ENCODE measurements at places on chromosomes 2 and 18.

DNA sequence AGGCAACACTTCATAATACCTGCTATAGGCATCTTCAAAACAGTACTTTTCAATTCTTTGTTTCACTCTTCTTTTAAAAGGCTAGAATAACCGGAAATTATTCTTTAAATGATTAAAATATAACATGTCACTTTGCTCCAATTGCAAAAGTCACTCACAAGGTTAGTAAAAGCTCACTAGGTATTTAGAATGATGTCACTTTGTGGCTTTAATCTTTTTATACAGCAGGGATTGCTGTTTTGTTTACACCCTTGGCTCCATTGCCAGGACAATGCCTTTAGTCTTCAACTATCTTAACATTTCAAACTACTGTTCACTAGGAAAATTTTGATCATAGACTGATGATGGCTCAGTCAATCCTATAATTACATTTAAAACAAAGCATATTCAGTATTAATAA, 157.1 kb downstream of the BAZ2B start:
- DNase-seq = no peak

DNA sequence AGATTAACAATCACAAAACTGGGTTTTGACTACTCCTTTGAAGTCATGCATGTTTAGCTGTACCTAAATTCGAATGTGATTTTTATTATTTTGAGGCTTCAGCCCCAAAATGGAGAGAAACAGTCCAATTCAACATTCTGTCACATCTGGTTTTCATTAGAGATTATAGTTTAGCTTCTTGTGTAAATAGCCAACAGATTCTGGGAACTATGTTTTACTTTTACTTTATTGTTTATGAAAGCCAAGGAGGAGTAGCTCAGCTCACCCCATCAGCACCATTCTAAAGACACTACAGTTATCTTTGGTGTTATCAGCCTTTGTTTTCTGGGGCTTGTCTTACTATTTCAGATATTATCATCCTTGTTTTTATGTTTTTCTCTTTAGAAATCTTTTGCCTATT, 465.0 kb upstream of the CWC22 start:
- no peak for DNase-seq

GRCh38 chr2:147247749-147248148, 597.1 kb upstream of the ACVR2A start:
- no peak for DNase-seq

DNA sequence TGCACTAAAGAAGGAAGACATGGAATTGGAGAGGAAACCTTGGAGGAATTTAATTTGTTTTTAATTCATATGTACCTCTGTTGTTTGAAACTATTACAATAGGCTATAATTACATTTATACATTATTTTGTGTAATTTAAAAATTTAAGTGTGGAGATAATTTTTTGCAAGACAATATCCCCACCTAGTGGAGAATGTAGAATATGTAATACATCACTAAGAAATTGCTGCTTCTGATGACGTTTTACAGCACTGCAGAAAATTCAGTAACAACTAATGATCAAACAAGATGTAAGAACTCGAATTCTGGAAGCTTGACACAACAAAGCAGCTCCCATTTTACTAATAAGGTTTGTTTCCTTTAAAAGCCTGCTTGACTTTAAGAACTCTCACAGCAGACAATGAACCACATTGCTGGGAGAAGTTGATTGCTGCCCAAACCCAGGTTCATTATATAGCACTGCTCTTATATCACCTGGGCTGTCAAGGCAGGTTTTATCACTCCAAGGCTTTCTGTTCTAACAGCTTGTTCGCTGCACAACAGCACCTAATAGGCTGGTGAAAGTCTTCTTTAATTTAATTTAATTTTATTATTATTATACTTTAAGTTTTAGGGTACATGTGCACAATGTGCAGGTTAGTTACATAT, 53.4 kb downstream of the THADA start:
- DNase-seq = no peak

DNA sequence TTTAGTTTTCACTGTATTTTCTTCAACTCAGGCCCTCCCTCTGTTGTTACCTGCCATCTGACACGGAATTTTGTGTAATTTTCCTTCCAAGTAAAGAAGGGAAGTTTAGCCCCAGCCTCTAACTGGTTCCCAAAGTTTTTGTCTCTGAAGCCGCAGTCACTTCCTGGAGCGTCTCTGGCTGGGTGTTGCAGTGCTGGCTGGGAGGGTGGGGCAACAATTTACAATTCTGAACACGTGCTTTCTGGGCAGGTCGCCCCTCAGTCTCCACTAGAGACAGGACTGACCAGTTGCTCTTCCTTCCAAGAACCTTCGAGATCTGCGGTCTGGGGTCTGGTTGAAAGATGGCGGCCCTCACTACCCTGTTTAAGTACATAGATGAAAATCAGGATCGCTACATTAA, 3.5 kb downstream of the CNDP2 start:
- DNase-seq = no peak

- no peak for DNase-seq
Observed at GRCh38 chr2:238063414-238064189, 2.8 kb downstream of the SCLY start.

- no peak for DNase-seq
Observed at GRCh38 chr18:8841781-8842485, 136.6 kb downstream of the MTCL1 start.

DNA sequence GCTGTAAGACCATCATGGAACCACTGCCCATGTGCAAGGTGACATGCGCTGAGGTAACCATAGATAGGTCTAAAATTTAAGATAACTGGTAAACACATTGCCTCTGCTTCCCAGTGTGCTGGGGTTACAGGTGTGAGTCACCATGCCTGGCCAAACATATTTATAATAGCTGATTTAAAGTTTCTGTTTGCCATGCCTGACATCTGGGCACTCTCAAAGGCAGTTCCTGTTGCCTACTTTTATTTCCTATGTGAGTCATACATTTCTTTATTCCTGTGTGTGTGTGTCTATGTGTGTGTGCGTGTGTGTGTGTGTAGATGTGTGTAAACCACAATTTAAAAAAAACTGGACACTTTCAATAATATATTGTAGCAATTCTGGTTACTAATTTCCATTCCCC, 415.2 kb upstream of the NETO1 start:
- no peak for DNase-seq

- DNase-seq = no peak
Observed at GRCh38 chr2:95056461-95057459, 31.3 kb downstream of the MAL start.

DNA sequence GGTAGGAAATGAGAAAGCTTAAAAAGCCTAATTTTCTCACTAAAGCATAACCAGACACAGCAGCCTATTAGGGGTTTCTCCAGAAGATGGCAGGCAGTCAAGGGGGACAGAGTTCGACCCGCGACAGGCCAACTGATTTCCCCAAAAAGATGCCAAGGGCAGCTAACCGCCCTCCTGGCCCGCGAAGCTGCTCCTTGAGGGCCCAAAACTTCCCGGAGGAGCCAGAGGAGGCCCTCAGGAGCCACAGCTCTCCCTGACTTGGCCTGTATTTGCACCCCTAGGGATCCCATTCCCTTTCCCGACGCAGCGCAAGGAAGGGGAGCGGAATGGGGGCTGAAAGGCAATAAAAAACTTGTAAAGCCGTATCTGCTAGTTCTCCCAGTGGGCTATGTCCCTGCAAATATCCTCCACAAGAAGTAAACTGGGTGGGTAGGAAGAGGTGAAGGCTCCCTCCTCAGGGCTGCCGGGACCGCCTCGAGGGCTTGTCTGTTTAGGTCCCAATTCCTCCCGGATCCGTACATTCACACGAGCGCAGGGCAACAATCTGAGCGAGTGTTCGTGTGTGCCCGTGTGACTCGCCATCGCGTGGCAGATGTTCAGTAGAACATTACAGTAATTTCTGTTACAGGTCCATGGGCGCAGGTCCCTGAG, 756 bp upstream of the NAGK start:
- DNase-seq = no peak

DNA sequence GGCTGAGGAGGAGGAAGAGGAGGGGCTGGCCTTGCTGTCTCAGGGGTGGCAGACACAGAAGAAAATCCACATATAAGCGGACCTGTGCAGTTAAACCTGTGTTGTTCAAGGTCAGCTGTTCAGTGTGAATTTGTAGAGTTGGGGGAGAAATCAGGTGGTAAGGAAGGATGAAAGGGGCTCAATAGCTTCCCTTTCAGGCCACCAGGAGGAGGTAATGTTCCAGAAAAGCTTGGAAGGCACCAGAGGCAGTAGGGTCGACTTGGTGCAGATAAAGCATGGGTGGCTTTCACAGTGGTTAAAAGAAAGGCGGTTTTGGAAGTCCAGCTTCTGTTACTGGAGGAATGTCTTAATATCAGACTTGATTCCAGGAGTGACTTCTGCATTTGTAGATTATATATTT, 167.4 kb downstream of the THSD7B start:
- DNase-seq = peak; percentile 0

- no peak for DNase-seq
Observed at GRCh38 chr18:334575-335132, 66.8 kb upstream of the THOC1 start.

- DNase-seq = no peak
Observed at GRCh38 chr18:32021756-32022564, 3.3 kb downstream of the RNF125 start.

DNA sequence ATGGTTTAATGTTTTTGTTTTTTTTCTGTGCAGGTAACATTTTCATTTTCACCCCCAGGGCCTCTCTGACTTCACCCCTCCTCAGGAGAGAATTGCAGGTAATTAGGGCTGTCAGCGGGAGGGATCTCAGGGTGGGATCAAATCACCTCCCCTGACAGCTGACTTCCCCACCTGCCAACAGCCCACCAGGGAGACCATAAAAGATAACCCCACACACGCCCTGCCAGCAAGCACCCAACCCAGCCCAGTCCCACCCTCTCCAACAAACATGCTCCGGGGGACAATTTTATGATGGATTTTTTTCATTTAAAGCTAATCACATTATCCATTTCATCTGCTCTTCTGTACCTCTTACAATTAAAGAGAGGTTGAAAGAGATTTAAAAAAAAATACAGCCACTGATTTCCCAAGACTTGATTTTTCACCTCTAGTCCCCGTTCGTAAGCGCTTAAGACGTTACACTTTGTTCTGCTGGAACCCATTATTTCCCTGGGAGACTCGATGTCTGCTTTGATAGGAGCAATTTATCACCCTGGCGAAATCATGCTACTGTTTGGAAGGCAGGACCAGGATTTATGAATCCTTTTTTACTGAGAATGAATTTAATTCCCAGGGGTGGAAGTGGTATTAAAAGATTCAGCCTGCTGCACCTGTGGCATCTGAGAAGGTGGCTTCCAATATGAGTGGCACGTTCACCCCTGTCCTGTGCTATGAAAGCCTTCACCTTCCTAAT, 232.9 kb upstream of the ID2 start:
- no peak for DNase-seq

- no peak for DNase-seq
Observed at GRCh38 chr2:196915507-196916189, 10.9 kb downstream of the PGAP1 start.

- no peak for DNase-seq
Observed at GRCh38 chr2:29618024-29618423, 303.4 kb downstream of the ALK start.

- no peak for DNase-seq
Observed at GRCh38 chr2:1864981-1865421, 120.7 kb upstream of the PXDN start.

All from foreskin melanocyte (primary cell).